ENCODE measurements at places on chromosomes 7 and 10.

DNA sequence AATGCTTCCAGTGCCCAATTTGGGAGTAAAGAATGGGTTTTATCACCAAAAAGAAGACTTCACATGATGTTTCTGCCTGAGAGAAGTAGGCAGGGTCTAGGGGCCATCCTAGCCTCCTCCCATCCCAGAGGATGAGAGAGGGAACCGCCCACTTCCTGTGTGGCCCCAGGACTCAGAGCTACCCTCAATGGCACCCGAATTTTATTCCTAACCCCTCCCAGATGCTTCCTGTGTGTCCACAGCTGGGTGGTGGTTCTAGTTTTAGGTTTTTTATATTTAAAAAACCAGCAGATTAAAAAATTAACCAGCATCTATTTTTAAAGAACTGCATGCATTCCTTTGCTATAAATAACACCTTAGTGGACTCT lies 583.5 kb downstream of the PTPRN2 start:
- DNase-seq = no peak

- no peak for DNase-seq
Observed at GRCh38 chr7:39249635-39250152, 272.0 kb downstream of the POU6F2 start.

DNA sequence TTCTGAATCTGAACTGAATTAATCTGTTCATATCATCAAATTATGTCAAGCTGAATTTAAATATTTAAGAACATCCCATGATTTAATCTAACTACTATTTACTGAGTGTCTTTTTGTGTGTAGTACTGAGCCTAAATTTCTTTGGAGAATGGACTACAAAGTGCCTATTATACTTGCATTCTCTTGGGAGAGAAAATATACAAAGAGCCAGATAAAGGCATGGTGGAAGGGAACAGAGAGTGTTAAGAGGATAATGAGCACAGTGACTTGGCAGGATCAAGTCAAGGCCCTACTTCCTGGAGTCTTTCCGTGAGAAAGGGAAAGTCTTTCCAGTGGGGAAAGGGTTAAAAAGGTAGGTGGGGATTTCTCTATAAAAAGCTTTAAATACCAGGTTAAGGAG lies 15.0 kb downstream of the TNKS2 start:
- DNase-seq = no peak

GRCh38 chr10:95423164-95424005 lies 132.6 kb upstream of the PDLIM1 start:
- no peak for DNase-seq

DNA sequence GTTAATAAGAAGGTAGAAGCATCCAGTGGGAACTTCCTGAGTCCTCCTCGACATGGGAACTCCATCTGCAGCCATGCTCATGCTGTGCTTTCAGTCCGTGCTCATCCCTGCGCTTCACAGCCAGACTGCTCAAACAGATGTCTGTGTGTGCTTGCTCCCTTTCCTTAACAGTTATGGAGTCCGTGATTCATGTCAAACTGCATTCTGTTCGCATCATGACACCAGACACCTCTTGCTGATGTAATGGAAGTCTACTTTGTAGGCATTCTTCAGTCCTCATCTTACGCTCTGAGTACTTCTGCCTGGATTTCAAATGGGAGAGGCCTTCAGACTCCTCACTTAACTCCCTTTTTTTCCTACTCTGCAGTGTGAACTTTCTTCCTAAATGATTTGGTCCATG lies 304.9 kb downstream of the SUGCT start:
- no peak for DNase-seq

DNA sequence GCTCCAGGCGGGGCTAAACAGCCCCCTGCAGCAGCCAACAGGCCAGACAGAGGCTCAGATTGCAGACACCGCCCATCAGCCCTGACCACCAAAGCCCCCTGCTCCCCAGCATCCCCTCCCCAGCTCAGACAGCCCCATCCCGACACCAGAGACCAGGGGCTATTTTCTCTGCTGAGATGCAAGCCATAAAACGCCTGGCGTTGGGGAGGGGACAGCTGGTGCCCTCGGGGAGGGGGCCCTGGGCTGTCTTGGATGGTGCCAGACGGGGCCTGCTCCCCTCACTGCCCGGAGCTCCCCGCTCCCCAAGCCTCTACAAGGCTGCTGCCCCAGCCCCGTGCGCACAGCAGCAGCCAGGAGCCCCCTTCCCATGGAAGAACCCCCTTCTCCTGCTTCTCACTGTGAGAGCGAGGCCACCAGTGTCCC lies 31.8 kb downstream of the GET4 start:
- DNase-seq = no peak

DNA sequence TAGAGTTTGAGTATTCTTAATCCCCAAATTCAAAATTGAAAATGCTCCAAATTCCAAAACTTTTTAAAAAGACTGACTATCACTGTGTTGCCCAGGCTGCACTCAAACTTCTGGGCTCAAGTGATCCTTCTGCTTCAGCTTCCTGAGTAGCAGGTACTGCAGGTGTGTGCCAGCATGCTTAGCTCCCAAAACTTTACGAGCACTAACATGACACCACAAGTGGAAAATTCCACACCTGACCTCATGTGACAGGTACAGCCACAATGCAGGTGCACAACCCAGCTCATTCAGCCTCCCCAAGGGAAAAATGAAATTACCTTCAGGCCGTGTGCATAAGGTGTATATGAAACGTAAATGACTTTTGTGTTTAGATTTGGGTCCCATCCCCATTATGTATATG lies 16.5 kb downstream of the CDC123 start:
- no peak for DNase-seq

DNA sequence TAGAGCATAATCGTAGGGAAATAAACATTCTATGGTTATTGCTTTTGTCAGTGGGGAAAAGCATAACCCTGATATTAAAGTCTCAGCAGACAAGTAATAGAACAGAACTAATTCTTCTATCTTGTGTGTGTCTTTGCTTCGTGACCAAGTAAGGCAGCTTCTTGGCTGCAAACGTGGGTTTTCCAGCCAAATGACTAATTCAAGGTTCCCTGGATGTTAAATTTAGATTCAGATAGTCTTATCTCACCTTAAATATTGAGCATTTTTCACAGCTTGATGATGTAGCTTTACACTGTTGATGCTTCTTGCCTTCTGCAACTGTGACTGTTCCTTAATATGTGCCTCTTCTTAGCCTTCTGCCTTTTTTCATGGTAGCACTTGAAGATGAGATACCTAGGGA lies 113.0 kb downstream of the EXOC4 start:
- no peak for DNase-seq

DNA sequence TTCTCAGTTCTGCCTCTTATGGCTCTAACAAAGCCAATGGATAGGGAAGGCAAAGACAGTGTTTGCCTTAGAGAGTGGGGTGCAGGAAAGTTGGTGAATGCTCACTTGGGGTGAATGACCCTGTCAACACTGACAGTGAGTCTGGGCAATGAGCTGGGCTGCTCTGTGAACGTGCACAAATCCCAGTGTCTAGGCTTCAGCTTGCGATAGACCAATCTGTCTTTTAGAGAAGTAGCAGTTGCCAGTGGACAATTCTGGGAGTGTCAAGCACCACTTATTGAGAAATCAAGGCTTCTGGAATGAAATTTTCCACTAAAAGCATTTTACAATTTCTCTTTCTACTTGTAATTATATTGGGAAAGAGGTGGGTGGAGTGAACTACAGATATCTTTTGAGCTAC lies 141.4 kb downstream of the HERPUD2 start:
- no peak for DNase-seq

DNA sequence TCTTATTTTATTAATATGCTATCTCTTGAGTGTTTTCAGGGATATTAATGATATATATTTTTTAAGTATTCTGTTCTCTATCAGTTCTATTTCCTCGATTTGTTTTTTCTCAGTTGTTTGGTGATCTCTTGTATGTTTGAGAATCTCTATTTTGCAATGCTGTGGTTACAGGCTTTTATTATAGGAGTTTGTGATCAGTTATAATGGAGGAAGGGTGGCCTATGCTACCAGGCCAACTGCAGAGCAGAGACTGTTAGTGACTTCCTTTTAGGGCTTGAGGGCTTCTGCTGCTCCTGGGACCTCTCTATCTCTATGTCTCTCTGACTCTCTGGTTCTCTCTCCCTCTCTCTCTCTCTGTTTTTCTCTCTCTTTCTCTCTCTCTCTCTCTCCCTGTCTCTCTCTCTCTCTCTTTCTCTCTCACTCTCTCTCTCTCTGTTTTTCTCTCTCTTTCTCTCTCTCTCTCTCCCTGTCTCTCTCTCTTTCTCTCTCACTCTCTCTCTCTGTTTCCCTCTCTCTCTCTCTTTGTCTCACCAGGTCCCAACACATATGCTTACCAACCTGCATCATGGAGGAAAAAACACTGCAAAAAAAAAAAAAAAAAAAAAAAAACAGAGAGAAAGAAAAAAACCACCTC lies 69.4 kb upstream of the CAV2 start:
- no peak for DNase-seq

- DNase-seq = peak; percentile 26
Observed at GRCh38 chr10:28300027-28300426, 2.8 kb downstream of the MPP7 start.

DNA sequence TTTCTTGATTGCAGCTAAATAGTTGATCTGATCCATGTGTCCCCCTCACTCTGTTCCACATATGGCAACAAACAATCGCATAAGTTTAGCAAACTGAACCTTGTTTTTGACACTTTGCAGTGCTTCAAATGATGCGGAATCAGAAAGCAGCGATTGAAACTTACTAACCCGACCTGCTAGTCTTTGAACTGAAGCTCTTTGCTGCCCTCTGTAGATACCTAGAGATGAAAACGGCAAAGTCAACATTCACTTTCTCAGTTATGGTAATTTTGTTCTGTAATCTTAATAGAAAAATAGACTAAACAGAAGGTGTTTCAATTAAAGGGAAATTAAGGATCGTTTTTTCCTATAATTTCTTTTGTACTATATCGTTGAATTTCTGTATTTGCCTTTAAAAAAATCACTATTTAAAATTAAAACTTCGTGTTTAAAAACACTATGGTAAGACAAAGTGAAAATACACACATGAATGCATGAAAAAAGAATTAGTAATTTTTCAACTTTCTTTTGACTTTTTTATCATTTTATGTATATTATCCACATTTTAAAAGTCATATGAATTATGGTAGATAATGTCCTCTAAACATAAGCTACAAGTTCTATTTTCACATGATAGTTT lies 276.5 kb downstream of the MAGI2 start:
- DNase-seq = peak; percentile 61

GRCh38 chr10:80380185-80380584 lies 23.6 kb downstream of the DYDC2 start:
- no peak for DNase-seq

- DNase-seq = peak; percentile 71
Observed at GRCh38 chr7:44796034-44796503, 412 bp upstream of the PPIA start.

- DNase-seq = peak; percentile 4
Observed at GRCh38 chr10:117860135-117860534, 186.6 kb downstream of the RAB11FIP2 start.

GRCh38 chr7:33880787-33881186 lies 24.6 kb upstream of the BMPER start:
- DNase-seq = peak; percentile 85

GRCh38 chr7:42831006-42831717 lies 80.7 kb downstream of the C7orf25 start:
- DNase-seq = no peak

DNA sequence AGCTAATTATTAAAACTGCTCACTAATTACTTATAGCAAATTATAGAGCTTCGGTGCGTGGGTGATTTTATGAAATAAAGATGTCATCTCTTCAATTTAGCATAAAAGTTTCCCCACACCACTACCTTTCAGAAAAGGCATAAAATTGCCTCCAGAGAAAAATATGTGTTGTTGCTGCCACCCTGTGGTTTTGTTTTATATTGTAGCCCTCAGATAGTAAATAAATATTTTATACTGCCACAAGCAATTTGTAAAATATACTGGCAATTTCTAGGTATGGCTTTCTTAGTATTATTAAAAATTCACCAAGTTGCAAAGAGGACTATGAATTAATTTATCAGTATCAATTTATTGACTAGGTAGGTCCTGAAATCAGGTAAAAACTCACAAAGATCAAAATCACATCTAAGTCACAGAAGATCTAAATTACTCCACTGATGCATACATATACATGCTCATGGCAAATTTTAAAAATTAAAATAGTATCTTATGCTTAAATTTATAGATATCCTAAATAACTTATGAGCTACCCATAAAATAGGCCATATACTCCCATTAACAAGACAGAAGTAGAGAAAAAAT lies 26.5 kb downstream of the ASNS start:
- peak; percentile 49 for DNase-seq

DNA sequence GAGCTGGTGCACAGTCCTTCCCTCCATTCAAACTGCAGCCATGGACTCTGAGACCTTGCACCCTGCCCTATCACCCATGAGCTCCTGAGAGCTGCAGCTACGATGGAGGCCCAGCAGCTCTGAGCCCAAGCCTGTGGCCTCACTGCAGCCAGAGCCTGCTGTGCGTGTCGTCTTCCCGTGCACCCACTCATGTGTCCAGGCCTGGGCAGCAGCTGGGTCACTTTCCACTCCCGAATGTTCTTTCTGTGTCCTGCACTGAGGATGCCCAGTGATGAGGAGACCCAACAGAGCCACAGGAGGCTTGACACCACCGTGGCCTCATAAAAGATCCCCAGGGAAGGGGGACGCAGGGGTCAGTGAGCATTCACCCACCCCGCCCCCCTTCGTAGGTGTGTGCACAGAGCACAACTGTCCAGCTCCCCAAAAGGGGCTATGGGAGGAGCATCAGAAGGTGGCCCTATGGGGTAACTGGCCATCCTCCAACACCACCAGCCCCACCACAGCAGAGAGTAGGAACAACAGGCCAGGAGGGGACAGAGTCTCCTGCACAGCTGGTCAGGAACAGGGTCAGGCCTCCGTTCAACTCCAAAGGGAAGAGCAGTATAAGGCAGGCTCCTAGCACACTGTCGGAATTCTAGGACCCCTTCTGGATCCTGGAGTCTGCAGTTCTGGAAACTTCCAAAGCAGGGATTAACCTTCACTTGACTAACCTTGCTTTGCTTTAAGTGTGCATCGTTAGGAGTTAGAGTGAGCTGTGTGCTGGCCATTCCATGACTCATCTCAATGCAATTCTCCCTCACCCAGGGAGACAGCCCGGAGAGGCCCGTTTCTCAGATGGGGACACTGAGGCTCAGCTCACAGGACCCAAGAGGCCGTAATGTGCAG lies 52.6 kb downstream of the RASGEF1A start:
- peak; percentile 62 for DNase-seq

DNA sequence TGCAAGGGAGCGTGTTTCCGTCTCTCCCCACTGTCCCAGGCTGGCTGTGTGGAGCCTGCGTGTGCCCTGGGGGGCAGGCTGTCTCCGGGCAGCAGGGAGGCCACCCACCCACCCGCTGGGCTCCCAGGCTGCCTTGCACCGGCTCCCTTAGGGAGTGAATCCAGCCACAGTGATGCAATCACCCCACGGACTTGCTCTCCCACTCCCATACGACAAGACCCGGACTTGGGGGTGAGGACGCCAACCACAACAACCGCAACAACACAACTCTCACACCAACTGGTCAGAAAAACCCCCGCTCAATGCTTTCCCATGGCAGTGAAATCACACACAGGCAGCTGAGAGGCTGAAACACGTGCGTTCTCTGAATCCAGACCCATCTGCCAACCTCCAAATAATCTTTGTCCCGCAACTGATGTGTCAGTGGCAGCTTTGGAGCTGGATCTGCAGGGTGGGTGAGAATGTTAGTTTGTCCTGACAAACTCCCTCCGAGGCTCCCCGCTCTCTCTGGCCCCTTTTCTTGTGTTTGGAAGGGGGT lies 62.7 kb upstream of the DDC start:
- no peak for DNase-seq

GRCh38 chr7:18402488-18403183 lies 92.9 kb upstream of the HDAC9 start:
- peak; percentile 85 for DNase-seq

GRCh38 chr7:37323966-37324365 lies 124.7 kb downstream of the ELMO1 start:
- DNase-seq = no peak

Measured in ELR (cell line).